Putamen (tissue), 1 donor: ENCODE measurements at places on chromosomes 2 and 18.

DNA sequence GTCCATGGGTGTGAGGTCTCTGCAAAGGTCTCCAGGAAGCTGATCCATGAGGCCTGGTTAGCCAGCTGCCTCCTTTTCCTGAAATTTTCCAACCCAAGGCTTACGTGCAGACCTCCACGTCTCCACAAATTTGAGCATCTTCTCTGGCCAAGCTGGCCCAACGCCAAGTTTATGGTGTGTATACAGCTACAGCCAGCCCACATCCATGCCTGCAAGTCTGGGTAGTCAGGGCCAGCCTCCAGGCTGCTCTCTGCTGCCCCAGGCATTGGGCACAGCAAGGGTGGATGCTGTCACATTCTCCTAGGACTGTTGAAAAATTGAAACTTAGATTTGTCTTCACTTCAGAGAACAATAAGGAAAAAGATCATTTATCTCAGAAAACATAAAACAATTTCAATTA lies 525.5 kb upstream of the CHAC2 start:
- DNase-seq, result no peak

- peak; percentile 33 for DNase-seq
Observed at GRCh38 chr2:216696751-216697560, 1.6 kb upstream of the IGFBP5 start.

GRCh38 chr2:45466053-45466452 lies 145.0 kb downstream of the SRBD1 start:
- no peak for DNase-seq

- no peak for DNase-seq
Observed at GRCh38 chr2:136751406-136751805, 13.9 kb upstream of the THSD7B start.

GRCh38 chr2:12110074-12110473 lies 363.6 kb downstream of the LPIN1 start:
- DNase-seq, result no peak

- no peak for DNase-seq
Observed at GRCh38 chr18:48321121-48321520, 88.1 kb downstream of the ZBTB7C start.

DNA sequence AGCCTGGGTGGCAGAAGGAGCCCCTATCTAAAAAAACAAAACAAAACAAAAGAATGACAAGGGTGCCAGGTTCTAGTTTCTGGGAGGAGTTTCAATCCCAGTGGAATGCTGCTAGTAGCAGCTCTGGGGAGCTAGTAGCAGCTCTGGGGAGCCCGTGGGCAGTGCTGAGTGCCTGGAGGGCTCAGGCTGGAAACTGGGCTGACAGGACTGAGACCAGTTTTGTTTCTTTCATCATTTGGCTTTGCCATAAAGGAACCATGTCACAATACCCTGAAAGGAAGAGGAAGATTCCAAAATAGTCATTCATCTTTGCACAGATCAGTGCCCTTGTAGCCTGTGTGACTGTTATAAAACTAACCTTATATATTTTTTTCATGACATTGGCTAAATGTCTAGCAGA lies 10.6 kb downstream of the MFSD6 start:
- no peak for DNase-seq

- DNase-seq, result no peak
Observed at GRCh38 chr2:211823886-211824479, 714.6 kb downstream of the ERBB4 start.

- no peak for DNase-seq
Observed at GRCh38 chr18:79952456-79952995, 1.1 kb upstream of the SLC66A2 start.

GRCh38 chr18:22238036-22238435 lies 68.6 kb downstream of the GATA6 start:
- DNase-seq, result no peak

DNA sequence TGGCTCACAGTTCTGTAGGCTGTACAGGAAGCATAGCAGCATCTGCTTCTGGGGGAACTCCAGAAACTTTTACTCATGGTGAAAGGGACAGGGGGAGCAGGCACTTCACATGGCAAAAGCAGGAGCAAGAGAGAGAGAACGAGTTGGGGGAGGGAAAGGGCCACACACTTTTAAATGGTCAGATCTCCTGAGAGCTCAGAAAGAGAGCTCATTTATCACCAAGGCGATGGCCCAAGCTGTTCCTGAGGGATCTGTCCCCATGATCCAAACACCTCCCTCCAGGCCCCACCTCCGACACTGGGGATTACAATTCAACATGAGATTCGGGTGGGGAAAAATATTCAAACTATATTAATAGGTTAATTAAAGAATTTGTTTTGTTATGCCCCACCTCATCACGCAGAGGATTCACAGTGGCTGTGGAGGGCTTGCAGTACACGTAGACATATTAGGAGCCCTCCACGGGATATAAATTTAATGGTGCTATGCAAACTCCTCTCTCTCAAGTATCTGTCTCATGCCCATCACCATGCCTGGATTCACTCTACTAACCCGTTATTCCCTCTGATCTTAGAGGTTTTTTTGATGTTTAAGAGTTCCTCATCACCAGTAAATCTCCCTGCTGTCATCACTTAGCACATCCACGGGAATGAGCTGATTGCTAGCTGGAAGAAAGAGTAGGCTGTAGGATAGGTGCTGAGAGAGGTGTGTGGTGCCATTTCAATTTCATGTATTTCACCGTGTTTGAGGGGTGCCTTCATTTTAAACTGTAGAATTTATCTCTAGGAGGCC lies 84.5 kb upstream of the ARHGAP28 start:
- DNase-seq, result no peak

DNA sequence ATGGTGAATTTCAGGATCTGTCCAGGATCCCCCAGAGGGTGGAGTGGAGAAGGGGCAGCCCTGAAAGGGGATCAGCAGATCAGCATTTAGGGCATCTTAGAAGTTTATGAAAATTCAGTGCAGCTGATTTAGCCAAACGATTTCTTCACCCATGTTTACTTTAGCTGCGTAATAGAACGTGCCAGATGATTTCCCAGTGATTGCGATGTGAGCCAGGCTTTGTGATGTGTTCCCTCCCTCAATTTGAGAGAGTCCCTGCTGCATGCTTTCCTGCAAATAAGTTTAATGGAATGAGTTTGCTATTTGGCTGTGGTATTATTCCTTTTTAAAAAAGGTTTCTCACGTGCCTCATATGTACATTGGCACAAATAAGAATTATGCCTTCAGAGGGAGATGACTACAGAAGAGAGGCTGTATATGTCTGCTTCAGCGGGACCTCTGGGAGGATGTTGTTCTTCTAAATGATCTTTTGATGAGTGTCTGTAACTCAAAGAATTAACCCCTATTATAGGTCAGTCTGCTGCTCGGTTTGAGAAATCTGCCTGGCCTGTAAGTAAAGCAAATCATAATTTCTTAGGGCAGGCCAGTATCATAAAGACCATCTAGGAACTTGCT lies 111.9 kb downstream of the MRO start:
- DNase-seq, result no peak

DNA sequence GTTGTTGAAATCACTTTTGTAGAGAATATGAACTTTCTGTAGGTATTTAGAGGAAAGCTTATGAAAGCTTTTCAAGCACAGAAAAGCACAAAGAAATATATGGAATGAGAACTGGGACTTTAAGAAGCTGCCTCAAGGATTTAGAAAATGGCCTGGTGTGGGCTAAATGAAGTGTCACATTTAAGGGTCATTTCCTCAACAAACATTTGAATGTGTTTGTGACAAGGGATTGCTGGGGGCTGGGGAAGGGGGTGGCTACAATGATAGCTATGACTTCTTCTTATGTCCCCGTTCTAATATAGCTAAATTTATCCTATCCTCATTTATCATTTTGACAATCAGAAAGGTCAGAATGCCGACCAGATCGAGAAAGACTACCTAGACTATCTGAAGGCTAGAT lies 69.2 kb downstream of the DLGAP1 start:
- DNase-seq, result no peak

GRCh38 chr2:44943693-44944101 lies 2.2 kb downstream of the SIX3 start:
- DNase-seq, result no peak

DNA sequence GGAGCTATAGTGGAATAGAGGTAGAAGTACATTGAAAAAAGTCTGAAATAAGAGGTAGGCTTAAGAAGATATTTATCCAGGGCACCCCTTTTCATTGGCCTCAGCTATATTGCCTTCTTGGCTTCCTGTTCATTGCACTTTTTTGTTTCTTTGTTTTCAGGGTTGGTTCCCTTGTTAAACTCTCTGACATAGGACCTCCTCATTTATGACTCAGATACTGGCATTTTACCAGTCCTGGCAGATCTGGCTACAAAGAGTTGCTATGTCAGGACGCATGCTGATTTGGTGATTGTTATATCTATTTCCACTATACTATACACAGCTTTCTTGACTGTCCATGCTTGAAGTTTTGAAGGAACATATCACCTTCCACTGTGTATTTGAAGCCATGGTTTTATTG lies 60.0 kb downstream of the GCA start:
- DNase-seq, result no peak

- DNase-seq, result no peak
Observed at GRCh38 chr2:207871911-207872310, 102.2 kb upstream of the FZD5 start.

- no peak for DNase-seq
Observed at GRCh38 chr2:215613280-215613679, 177.4 kb upstream of the FN1 start.

- no peak for DNase-seq
Observed at GRCh38 chr2:170973225-170973491, 44.1 kb downstream of the GORASP2 start.

- DNase-seq, result no peak
Observed at GRCh38 chr2:197878792-197879191, 74.4 kb downstream of the PLCL1 start.

DNA sequence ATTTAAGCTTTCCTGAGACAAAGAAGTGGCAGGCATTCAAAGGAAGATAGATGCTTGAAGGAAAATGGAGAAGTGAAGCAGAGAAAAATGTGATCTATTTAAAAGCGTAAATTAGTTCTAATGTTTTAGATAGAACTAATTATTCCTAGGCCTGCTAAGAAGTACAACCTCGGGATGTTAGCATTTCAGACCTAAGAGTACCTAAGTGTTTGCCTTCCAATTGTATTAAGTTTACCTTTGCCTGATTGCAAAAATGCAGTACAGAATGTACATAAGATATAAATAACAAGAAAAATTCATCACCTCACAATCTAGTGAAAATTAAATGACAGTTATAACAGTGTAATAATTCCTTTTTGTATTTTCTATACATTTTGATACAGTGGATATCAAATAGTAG lies 71.1 kb upstream of the HNMT start:
- DNase-seq, result no peak

DNA sequence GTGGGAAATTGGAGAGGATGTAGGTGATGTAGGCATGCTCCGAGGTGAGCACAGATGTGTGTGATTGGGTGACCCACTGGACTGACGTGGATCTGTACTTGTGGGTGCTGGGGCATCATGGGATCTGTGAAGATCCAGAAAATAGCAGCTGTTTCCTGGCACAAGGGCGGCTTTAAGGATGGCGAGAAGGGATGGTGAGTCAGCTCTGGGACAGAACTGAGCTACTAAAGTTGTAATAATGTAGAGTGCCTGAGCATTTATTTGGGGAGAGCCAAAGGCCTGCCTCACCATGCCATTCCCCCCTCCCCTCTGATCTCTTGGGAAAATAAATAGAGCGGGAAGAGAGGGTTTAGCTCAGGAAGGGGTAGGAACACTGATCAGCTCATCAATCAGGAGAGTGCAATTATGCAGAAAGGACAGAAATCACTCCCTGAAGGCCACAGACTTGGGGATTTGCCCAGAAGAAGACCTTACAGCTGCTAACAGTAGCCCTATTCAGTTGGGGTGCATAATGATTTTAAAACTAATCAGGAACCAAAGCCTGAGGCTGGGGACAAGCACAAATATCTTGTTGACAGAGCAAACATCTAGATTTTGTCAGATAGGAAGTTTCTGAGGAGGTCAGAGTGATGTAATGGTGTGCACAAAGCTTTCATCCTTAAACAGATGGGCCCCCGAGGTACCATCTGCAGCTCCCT lies 30.3 kb downstream of the TANC1 start:
- peak; percentile 56 for DNase-seq

DNA sequence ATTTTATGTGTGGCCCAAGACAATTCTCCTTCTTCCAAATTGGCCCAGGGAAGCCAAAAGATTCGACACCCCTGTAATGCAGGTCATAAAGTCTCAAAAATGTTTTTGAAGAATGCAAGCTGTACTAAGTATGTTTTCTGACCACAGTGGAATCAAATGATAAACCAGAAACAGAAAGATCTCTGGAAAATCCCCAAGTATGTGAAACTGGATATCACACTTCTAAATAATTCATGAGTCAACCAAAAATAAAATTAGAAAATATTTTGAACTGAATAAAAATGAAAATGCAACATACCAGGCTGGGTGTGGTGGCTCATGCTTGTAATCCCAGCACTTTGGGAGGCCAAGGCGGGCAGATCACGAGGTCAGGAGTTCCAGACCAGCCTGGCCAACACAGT lies 34.1 kb upstream of the UBE2F start:
- DNase-seq, result no peak

GRCh38 chr2:163723348-163723747 lies 12.5 kb downstream of the FIGN start:
- no peak for DNase-seq

GRCh38 chr2:235303499-235304291 lies 190.1 kb upstream of the AGAP1 start:
- DNase-seq, result no peak

GRCh38 chr18:32770666-32771168 lies 2.1 kb downstream of the KLHL14 start:
- DNase-seq, result no peak

- DNase-seq, result no peak
Observed at GRCh38 chr18:44654573-44654972, 26.1 kb upstream of the SETBP1 start.
